ENCODE measurements at places on chromosomes 5 and 9.

DNA sequence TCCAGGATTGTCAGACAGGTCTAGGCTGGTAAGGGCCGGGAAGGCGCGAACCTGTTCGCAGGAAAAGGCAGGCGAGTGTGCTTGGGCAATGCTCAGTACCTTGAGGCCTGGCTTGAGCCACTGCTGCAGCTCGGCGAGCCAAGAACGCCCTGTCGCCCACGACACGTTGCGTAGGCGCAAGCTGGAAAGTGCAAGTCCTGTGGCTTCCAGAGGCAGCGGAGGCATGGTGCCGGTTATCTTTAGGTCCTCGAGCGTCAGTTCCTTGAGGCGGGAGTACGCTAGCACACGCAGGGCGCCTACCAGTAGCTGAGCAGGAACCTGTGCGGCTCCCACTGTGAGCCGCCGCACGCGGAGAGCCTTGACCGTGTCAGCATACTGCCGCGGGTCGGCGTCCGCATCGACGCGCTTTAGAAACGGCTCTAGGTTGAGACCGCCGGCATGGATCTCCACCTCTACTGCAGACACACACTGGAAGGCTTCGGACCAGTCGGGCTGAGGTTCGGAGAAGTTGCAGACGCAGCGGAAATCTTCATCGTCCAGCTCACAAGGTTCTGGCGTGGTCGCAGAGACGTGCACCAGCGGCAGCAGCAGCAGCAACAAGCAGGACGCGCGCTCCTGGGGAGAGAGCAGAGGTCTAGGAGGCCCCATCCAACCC is 482 bp downstream of the CD14 start:
- peaks cover 19% of the 10 kb centered on the region for H3K36me3 ChIP-seq
- no peak overlapping the region for H3K4me3 ChIP-seq
- H3K27me3 ChIP-seq, result peaks cover 35% of the 10 kb centered on the region
- no peak overlapping the region for H3K27ac ChIP-seq
- DNase-seq, result no peak

- H3K27ac ChIP-seq, result peak overlapping the region; percentile 82
- H3K36me3 ChIP-seq, result peaks cover 8% of the 10 kb centered on the region
- DNase-seq, result peak; percentile 63
- H3K4me3 ChIP-seq, result peak overlapping the region; percentile 93
Observed at GRCh38 chr9:34375901-34376595, 650 bp downstream of the MYORG start.

- DNase-seq, result no peak
- H3K4me3 ChIP-seq, result no peak overlapping the region
- no peak overlapping the region for H3K27ac ChIP-seq
- no peaks in the 10 kb centered on the region for H3K36me3 ChIP-seq
- peaks cover 19% of the 10 kb centered on the region for H3K4me1 ChIP-seq
Observed at GRCh38 chr5:181153814-181154213, 6.4 kb downstream of the OR2V2 start.

GRCh38 chr5:38468202-38468673 is 88.2 kb downstream of the LIFR start:
- DNase-seq, result no peak
- no peak overlapping the region for H3K4me3 ChIP-seq
- H3K27ac ChIP-seq, result no peak overlapping the region
- H3K36me3 ChIP-seq, result no peaks in the 10 kb centered on the region
- no peaks in the 10 kb centered on the region for H3K27me3 ChIP-seq

DNA sequence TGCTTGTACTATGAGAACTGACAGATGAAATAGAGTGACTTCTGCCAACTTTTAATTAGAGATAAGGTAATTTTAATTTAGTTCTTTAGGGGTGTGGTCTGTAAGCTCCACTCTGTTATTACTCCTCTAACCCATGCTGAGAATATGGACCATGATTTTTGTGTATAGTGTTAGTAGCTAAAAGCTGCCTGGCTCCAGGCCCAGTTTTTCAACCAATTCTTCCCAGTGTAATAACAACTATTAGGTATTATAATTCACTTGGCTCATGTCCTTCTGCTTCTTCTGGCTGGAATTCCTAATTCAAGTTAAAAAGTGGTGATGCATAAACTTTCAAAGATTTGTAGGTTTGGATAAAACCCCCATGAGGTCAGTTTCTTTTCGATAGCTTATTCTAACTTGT is 216.3 kb downstream of the ISL1 start:
- no peaks in the 10 kb centered on the region for H3K4me1 ChIP-seq
- H3K36me3 ChIP-seq, result no peaks in the 10 kb centered on the region
- H3K4me3 ChIP-seq, result no peak overlapping the region
- no peak for DNase-seq
- H3K27me3 ChIP-seq, result no peaks in the 10 kb centered on the region

DNA sequence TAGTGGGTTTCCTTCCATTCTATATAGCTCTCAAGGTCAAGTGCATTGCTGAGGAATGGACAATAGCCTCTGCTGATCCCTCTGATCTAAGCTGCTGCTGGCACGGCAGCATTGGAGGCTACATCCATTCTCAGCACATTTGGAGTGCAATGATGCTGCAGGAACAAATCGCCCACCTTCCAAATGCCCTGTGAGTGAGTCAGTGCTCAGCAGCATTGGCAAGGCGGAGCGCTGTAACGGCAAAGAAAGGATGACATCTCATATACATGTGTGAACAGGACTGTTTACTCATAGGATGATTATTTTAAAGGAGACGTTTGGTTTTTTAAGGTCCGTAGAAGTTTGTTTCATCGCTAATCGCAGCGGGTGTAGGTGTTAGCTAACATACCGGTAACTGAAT is 408.7 kb downstream of the ARHGEF28 start:
- no peak overlapping the region for H3K4me3 ChIP-seq
- no peak overlapping the region for H3K27ac ChIP-seq
- H3K27me3 ChIP-seq, result no peaks in the 10 kb centered on the region
- no peaks in the 10 kb centered on the region for H3K36me3 ChIP-seq
- no peak for DNase-seq

- no peak overlapping the region for H3K4me3 ChIP-seq
- no peaks in the 10 kb centered on the region for H3K27me3 ChIP-seq
- no peak for DNase-seq
- no peaks in the 10 kb centered on the region for H3K36me3 ChIP-seq
Observed at GRCh38 chr5:88045931-88046461, 222.6 kb downstream of the TMEM161B start.

DNA sequence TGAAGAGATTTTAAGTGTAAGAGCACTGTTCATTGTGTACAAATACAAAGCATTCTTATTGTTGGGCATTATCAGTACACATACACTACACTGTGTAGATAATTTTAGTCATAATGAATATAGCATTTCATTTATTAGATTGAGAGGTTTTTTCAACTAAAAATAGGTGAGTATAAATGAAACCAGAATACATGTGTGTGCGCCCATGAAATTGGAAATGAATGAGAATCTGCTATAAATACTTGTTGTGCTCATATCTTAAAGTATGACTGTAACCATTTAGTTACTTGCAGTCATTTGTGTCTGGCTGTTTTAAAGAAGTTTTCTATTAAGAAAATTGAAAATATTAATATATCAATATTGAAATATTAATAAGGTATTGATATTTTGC is 189.0 kb upstream of the MEF2C start:
- H3K27ac ChIP-seq, result no peak overlapping the region
- H3K27me3 ChIP-seq, result no peaks in the 10 kb centered on the region
- H3K36me3 ChIP-seq, result no peaks in the 10 kb centered on the region

- H3K4me3 ChIP-seq, result no peak overlapping the region
- no peaks in the 10 kb centered on the region for H3K27me3 ChIP-seq
- peaks cover 8% of the 10 kb centered on the region for H3K36me3 ChIP-seq
- no peak for DNase-seq
Observed at GRCh38 chr5:24188216-24188925, 456.4 kb downstream of the CDH10 start.

DNA sequence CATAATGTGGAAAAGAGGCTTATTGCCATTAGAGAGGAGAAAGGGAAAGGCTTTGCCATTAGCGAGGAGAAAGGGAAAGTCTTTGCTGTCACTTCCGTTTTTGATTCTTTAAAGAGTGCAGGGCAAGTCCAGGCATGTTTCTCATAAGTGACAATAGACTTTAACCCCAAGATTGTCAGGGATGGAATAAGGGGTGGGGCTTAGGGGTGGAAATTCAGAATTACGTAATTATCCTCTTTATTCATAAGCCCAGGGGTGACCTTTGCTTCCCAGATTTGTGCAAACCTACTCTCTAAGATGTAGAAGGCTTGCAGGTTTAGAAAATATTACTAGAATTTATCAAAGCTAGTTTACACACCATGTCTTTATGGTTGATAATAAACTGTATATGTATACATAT is 2.3 kb upstream of the PLK2 start:
- H3K4me1 ChIP-seq, result peaks cover 41% of the 10 kb centered on the region
- no peak for DNase-seq
- peaks cover 5% of the 10 kb centered on the region for H3K27me3 ChIP-seq
- H3K4me3 ChIP-seq, result no peak overlapping the region
- peak overlapping the region; percentile 88 for H3K27ac ChIP-seq

DNA sequence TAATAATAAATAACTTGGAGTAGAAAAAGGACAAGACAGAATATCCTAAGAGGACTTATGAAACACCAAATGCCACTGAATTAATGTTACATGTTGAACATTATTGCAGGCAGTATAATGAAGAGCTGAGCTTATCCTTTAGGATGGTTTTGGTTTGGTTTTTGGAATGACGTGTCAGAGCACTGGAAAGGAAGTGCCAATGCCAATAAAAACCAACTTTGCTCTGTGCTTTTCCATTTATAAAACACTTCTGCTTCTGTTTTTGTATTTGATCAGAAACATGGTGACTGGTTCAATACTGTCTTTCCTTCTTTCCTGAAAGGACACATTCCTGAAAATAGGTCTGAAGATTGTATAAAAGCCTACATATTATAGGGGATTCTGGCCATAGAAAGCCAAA is 4.2 kb downstream of the MEGF10 start:
- no peak overlapping the region for H3K4me3 ChIP-seq

DNA sequence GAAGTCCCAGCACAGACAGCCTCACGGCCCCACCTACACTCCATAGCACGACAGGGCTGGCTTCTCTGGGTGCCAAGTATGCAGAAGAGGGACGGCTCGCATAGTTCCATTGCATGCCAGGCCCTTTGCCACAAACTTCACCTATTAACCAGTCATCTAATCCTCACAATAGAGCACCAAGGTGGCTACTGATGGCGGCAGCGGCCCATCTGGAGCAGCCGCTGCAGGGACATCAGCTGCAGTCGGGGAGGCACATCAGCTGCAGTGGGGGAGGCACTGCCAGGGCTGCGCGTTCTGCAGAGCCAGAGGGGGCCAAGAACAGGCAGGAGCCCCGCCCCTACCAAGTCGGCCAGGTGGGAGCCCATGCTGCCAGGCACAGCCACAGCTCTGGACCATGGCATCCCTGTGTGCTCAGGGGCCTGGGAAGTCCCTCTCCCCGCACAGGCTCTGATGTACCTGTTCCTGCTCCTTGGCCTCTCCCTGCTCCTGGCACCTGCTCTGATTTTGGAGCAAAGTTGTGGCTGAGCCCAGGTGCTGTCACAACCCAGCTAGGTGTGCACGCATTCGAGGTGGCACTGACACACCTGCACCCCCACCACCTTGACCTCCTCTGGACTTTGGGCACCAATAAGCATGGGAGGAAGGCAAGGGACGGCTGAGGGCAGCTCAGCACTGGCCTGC is 61.5 kb upstream of the SYNPO start:
- DNase-seq, result no peak
- H3K27ac ChIP-seq, result no peak overlapping the region
- H3K27me3 ChIP-seq, result no peaks in the 10 kb centered on the region

DNA sequence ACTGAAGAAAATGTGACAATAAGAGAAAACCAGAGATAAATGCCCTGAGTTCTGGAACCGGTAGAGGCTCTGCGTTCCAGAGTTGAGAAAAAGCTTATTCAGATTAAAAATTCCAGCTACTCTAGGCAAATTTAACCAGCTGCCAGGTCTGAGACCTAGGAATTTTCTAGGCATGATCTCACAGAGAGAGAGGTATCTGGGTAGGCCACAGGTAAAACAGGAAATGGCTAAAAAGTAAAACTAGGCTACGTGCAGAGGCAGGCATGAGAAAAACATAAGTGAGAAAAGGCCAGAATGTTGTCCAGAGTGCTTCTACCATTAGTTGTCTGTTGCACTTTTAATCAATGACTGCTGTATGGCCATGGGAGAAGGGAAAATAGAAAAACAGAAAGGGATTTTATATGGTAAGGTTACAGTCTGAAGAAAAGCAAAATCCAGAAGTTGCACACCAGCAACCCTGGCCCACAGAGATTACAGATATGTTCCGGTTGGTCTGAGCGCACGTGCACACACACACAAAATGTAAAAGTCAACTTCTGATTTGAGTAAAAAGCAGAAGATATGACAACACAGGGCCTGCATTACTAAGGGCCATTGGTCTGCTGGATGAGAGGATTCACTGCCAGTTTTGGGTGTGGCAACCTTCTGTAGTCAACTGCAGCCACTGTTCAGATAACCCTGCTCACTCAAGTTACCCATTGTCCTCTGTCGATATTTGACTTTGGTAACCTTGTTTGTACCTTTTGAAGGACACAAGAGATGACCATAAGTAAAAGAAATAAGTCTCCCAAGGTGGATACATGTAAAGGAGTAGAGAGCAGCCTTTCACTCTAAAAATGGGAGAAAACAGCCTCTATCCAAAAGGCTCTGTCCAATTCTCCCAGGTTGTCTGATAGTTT is 266.0 kb downstream of the DTWD2 start:
- peaks cover 5% of the 10 kb centered on the region for H3K4me1 ChIP-seq
- peaks cover 6% of the 10 kb centered on the region for H3K36me3 ChIP-seq
- H3K4me3 ChIP-seq, result no peak overlapping the region
- DNase-seq, result no peak

DNA sequence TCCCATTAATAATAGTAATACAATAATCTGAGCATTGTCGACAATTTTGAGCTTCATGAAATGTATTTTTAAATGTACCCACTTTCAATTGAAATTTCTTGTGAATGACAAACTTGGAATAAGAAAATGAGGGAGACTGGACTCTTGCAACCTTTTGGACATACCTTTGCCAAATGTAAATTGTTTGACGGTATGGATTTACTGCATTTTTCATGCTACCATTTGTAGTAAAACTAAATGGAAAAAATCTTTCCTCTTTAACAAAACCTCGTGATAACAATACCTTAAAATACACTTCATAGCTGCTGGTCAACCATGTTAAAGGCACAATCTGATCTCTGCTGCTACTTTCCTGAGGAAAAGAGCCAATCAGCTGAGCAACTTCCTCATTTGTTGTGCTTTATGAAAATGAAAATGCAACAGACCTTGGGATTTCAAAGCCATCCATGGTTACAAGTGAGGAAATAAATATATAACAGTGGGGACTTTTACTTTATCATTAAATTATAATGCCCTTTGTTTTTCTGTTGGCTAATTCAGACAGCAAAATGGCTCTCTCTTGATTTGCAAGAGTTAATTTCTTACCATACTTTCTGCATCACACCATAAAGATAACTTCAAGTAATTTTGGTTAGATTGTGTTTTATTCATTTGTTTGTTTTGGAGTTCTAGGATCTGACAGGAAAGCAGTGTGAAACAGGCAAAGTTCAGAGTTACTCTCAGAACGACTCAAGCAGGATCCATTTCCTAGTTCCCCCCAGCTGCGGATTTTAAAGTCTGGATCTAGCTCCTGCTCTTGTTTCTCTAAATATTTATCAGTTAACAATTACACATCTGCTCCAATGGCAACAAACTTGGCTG is 1.1 kb downstream of the ALDH1A1 start:
- no peaks in the 10 kb centered on the region for H3K36me3 ChIP-seq
- no peak overlapping the region for H3K4me3 ChIP-seq
- H3K27ac ChIP-seq, result no peak overlapping the region
- no peak for DNase-seq
- H3K27me3 ChIP-seq, result no peaks in the 10 kb centered on the region

All from WTC11 (cell line).